ENCODE measurements at places on chromosomes 11 and 22.

GRCh38 chr11:1546536-1547466 is 25.3 kb downstream of the DUSP8 start:
- peak; percentile 22 for DNase-seq

DNA sequence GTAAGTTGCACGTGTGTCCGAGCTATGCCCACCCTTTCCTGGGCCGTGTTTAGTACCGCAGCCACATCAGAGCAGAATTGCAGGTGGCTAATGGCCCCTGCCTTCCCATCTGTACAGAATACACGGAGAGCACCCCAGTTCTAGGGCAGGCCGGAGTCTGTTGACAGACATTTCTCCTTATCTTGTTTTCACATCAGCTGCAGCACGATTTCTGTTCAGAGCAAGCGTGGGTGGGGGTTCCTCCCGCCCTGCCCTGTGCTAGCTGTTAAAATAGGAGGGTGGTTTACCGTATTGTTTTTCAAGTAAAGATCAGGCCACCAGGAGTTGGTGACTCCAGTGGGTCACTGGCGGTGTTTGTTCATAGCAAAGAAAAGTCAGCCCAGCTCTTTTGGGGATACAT is 41.1 kb downstream of the UBASH3B start:
- DNase-seq = peak; percentile 47

DNA sequence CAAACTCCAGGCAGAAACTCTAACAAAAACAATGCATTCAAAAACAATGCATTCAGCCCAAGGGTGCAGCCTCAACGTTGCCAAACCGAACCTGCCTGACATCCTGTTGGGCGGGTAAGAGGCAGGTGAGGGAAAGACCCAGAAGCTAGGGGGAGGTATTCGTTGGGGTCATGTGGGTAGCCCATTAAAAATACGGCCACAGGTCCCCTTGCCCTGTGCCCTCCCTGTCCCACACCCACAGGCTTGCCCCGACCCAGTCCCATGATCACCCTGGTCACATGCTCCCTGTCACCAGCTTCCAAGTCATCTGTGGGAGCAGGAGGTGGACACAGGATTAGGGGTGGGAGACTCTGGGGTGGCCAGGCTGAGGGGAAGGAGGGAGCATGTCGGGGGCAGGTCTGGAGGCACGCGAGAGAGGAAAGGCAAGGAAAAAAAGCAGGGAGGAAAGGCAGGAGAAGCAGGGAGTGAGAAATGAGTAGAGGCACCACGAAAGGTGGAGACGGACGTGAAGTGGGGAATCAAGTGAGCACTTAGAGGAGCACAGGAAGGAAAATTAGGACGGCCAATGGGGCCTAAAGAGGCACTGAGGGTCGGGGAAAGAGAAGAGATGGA is 683 bp downstream of the PLA2G6 start:
- no peak for DNase-seq

- no peak for DNase-seq
Measured at GRCh38 chr11:80849253-80849652, 1408.4 kb upstream of the TENM4 start.

DNA sequence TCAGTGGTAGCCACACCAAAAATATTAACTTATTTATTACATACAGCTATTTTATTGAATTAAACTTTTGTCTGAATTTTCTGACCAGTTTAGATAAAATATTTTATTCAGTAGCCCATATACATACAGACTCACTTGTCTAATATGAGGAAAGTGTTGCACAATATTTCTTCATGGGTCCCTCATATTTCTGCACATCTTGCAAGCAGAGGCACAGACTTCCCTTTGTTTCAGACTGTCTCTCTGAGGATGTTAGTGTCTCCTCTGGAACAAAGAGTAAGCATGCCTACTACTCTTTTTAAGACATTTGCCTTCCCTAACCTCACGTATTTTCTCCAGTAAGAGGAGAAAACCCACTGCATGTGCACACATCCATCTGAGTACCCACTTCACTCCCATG is 81.2 kb downstream of the OR5AK2 start:
- no peak for DNase-seq

GRCh38 chr11:92458486-92458885 is 233.9 kb downstream of the FAT3 start:
- no peak for DNase-seq

DNA sequence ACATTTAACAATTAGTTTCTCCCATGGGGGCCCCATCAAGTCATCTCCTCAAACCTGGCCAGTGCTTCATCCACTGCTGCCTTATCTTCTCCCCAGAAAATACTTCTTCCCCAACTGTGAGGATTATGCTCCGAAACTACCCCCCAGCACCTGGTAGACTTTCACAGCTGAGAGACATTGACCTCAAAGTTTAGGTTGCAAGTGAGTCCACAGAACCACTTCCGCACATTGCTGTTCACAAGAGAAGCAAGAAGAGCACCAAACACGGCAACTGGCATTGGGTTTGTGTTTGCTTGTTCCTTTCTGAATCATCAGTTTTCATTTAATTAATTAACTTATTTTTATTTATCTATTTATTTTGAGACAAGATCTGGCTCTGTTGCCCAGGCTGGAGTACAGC is 6.1 kb downstream of the MCHR1 start:
- DNase-seq = no peak

GRCh38 chr11:12410006-12410728 is 32.8 kb downstream of the PARVA start:
- DNase-seq = no peak

- DNase-seq = peak; percentile 56
Measured at GRCh38 chr22:46604306-46604690, 15.9 kb upstream of the GRAMD4 start.

GRCh38 chr11:64911142-64911541 is 5.9 kb downstream of the ATG2A start:
- no peak for DNase-seq

GRCh38 chr11:45554230-45554967 is 111.0 kb downstream of the CHST1 start:
- DNase-seq = no peak

- peak; percentile 40 for DNase-seq
Measured at GRCh38 chr11:74019860-74020259, 11.0 kb upstream of the UCP3 start.

DNA sequence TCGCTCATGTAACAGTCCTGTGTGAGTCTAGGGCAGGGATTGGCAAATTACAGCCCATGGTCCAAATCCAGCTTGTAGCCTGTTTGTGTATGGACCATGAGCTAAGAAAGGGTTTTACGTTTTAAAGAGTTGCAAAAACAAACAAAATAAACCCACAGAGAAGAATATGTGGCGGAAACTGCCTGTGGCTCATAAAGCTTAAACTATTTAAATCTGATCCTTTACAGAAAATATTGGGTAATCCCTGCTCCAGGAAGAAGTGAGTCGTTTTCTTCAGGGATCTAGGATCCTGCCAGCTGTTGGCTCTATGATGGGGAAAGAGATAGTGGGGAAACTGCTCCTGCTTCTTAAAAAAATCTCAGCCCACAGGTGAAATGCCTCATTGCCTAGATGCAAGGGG is 3.4 kb upstream of the OR6Q1 start:
- DNase-seq = no peak

- DNase-seq = no peak
Measured at GRCh38 chr22:36447632-36448031, 33.8 kb downstream of the TXN2 start.

- DNase-seq = no peak
Measured at GRCh38 chr11:17561526-17561925, 14.5 kb downstream of the OTOG start.

DNA sequence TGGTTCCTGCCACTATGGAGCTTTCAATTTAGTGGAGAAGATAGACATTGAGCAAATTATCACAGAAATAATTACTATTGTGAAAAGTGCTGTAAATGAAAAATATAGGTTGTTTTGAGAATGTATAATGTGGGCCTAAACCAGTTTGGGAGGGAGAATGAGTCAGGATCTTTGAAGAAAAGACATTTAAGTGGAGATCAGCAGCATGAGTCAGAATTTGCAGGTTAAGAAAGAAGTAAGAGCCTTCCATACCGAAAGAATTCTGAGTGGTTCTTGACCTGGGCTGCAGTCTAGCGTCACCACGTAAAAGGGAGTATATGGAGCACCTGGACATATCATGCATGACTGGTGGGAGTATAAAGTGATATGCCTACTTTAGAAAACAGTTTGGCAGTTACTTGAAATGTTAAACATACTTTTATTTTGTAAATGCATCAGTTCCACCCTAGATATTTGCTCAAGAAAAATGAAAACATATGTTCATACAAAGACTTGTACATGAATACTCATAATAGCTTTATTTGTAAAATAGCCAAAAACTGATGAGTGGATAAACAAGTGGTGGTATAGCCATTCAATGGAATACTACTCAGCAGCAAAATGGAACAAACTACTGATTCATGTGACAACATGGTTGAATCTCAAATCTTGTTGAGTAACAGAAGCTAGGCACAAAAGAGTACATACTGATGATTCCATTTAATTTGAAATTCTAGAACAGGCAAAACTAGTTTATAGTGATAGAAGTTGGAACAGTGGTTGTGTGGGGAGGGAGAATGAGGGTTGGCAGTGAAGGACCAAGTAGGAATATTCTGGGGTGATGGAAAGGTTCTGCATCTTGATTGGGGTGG is 99.2 kb downstream of the STIM1 start:
- DNase-seq = no peak

DNA sequence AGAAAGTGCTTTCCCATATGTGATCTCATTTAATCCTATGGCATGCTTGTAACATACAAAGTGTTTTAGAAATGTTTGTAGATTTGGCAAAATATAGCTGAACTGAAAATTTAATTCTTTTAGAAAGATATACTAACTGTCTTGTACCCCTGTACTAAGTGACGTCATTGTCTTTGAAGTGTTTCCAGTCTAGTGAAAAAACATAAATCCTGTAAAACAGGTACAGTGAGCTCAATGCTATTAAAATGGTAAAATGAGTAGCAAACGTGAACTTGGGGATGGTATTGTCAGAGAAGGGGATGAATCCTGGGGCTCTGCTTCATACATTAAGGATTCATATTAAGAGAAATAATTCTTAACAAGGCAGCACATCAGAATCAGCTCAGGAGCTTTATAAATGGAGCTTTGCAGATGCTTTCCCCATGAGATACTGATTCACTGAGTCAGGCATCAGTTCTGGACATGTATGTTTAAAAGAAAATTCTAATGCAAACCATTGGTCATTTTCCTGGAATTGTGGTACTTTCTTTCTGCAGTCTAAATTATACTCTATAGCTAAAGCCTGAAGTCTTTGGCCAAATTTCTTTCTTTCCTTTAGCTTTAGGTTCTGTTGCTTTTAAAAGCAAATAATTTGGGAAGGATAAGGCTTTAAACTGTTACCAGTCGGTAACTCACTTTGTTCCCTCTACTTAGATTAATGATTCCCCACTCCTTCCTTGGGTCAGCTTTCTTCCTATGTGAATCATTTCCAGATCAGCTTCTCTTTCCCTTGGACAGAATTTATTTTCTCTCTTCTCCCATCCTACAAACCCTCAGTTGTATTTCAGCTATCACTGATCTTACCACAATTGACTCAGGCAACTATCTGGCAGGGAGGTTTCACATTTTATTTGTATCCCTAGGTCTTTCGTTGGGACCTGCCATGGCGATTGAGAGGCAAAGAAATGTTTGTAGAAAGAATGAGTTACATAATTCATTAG is 57.5 kb upstream of the DDI1 start:
- no peak for DNase-seq

DNA sequence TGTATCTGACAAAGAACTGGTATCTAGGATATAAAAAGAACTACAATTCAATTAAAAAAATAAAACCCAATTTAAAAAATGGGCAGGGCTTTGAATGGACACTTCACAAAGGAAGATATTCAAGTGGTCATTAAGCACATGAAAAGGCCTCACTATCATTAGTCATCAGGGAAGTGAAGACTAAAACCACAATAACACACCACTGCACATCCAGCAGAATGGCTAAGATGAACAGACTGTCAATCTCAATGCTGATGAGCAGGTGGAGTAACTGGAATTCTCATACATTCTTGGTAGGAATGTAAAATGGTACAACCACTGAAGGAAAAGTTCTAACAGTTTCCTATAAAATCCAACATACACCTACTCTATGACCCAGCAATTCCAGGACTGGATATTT is 8.9 kb downstream of the HPS4 start:
- DNase-seq = no peak

DNA sequence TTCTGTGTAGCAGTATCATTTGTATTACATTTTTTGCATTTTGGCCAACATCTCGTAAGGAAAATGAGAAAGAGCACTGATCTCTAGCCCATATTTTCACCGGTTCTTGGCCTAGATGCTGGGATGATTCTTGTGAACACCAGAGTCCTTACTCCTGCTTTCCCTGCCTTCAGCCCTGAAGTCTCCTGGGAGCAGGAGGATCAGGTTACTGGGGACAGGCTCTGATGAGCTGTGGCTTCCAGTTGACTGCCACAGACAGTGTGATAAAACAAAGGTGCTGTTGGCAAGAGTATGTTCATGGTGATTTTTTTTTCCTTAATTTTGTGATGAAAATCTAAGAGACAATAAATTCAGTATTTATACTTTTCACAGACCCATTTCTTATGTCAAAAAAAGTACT is 34.2 kb upstream of the ADSL start:
- DNase-seq = no peak

GRCh38 chr11:8730697-8731020 is 48.1 kb downstream of the RPL27A start:
- DNase-seq = no peak

- no peak for DNase-seq
Measured at GRCh38 chr11:68273026-68273738, 1.4 kb upstream of the C11orf24 start.

- DNase-seq = no peak
Measured at GRCh38 chr11:28621753-28622152, 513.6 kb downstream of the METTL15 start.

DNA sequence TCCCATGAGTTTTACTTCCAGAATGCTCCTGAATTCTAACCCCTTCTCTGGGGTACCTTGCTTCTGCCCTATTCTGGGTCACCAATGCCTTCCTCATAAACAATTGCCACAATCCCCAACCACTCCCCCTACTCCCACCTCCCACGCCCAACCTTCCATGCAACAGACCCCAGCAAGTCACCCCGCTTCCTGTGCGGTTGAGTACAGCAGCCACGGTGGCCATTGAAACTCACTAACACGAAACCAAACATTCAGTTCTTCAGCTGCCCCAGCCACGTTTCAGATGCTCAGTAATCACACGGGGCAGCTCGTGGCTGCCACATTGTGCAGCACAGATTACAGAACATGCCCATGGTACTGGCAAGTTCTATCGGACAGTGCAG is 3.7 kb upstream of the BCR start:
- DNase-seq = no peak

GRCh38 chr11:99352642-99353041 is 331.9 kb downstream of the CNTN5 start:
- DNase-seq = no peak

DNA sequence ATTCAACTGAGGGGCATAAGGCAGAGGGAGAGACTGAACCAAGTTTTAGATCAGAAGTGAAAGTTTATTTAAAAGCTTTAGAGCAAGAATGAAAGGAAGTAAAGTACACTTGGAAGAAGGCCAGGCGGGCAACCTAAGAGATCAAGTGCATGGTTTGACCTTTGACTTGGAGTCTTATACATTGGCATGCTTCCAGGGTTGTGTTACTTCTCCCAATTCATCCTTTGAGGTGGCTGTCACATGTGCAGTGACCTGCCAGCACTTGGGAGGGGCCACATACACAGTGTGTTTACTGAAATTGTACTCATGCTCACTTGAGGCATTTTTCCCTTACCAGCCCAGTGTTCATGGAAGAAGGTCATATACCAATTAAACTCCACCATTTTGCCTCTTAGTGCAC is 30.4 kb downstream of the CYP2R1 start:
- no peak for DNase-seq

All from activated CD4-positive, alpha-beta T cell treated with anti-CD3 and anti-CD28 coated beads for 24 hours (primary cell).